ENCODE measurements at places on chromosomes 4 and X.

GRCh38 chr4:108888769-108889168 lies 125.9 kb upstream of the ETNPPL start:
- DNase-seq: no peak

- DNase-seq: no peak
Measured at GRCh38 chrX:120271218-120271617, 20.6 kb downstream of the ZBTB33 start.

DNA sequence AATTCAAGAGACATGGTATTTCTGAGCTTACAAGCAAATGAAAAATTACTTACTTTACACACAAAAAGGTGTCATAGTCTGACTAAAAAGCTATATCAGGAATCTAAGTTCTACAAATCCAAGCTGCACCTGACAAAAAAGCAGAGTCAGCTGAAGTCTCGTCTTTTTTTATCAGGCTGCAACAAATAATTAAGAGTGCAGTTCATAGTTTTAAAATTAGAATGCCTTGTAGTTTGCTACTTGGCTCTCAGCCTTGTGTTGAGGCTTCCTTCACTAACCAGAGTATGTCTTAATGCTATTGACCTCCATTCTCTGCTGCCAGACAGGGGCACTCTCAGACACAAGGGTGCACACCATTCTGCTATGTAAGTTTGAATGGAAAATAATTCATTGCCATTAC lies 940.7 kb downstream of the PCDH7 start:
- DNase-seq: no peak

GRCh38 chr4:61427099-61427817 lies 227.1 kb downstream of the ADGRL3 start:
- DNase-seq: no peak

DNA sequence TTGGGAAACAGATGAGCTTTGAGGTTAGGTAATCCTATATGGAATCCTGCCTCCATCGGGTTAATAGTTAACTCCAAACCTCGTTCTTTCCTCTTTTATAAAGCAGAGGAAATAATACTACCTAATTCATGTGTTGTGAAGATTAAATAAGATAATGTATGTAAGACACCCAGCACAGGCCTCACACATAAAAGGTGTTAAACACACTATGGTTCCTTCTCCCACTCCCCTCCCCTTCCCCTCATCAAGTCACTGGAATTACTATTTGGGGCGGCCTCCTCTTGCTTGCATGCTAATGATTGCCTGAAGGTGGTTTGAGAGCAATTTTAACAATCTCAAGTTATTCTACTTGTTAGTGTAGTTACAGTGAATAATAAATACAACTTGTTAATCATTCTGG lies 404.4 kb upstream of the RASGEF1B start:
- no peak for DNase-seq

DNA sequence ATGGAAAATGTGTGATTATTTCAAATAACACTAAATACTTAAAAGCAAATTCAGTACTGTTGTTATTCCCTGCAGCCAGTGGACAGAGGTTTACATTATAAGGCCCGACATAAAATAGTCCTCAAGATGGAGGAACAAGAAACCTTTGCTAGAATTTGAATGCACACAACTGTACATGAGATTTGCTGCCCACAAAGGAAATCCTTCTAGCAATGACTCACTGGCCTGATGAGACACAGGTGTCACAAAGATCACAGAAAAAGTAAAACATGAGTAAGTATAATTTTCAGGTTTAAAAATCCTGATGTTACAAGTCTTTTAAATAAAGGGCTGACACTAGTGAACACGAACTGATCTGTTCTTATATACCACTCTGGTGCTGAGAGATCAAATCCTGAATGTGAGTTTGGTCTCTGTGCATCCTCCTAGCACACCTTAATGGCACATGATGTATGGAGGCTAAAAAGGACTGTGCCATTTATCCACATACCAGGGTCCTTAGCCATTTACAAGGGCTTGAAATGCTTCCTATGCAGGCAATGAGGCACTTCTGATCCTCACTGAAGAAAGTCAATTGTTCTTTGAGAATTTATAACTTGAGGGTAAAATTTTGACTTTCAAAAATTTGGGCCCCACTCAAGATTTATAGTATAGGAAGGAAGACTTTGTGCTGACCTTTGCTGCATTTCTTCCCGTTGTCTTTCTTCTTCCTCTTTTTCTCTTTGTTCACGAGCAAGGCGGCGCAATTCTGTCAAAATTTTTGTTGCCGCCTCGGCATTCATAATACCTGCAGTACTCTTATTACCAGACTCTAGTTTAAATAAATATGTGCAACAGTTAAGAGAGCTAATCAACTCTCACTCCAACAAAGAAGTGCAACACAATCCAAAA lies 23.0 kb downstream of the MAP7D3 start:
- DNase-seq: no peak

DNA sequence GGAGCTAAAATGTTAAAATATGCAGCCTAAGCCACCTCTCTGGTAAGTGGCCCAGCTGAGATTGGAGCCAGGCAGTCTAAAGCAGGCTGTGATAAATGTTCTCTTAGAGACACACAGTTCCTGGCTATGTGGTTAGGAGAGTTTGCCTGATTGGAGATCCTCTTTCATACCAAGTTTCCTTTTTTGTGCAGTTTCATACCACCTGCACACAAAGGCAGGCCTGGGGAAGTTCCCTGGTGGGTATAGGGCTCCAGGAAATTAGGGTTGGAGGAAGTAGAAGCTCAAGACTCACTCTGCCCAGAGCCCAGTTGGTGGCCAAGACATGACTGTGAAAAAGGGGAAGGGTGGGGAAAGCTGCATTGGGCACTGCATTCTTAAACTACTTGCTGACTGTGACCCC lies 16.9 kb downstream of the CYBB start:
- DNase-seq: no peak

DNA sequence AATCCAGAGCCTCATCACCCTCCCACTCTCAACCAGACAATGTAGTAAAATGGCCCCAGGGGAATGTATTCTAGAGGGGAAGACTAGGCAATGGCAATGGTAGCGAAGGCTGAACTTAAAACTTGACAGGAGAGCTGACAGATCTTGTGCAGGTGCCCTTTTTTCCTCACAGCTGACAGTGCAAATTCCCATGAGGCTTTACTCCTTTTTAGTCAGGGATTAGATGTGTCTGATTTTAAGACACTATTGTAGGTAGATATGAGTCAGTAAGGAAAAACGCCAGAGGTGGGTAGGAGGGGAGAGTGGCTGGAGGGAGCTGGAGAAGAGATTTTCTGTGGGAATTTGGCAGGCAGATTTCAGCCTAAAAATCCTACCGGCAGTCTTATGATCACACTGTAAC lies 10.7 kb downstream of the CAPN6 start:
- DNase-seq: no peak

GRCh38 chr4:146235654-146236177 lies 21.4 kb downstream of the REELD1 start:
- DNase-seq: no peak

DNA sequence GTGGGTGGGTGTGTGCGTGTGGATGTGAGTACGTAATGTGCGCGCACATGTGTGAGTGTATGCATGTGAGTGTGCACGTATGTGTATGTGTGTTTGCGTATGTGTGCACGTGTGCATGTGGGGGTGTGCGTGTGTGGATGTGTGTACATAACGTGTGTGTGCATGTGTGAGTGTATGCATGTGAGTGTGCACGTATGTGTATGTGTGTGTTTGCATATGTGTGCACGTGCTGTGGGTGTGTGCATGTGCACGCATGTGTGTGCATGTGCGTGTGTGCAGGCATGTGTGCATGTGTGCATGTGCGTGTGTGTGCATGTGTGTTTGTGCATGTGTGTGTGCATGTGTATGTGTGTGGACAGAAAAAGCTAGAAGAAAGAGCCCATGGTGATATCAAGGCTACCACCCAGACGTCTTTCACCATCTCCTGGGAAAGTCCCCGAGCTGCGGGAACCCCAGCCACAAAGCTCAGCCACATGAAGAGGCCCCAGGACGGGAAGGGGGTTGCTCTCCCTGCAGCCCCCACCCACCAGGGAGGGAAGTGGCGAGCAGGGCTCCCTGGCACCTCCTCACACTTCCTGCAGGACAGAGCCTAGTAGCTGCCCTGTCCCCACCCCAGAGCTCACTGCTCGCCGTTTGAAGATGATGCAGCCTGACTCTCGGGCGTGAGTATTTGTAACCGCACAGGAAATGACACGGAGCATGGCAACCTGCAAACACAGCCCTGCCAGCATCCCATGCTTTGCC lies 108.3 kb downstream of the DCTD start:
- no peak for DNase-seq

GRCh38 chr4:73620115-73620792 lies at the start of gene RASSF6:
RASSF6 (minus strand) TSS chr4:73620436; CDS start chr4:73611795, 8,641 bp downstream.
- no peak for DNase-seq

GRCh38 chr4:64882311-64883086 lies 473.2 kb upstream of the TECRL start:
- DNase-seq: no peak

DNA sequence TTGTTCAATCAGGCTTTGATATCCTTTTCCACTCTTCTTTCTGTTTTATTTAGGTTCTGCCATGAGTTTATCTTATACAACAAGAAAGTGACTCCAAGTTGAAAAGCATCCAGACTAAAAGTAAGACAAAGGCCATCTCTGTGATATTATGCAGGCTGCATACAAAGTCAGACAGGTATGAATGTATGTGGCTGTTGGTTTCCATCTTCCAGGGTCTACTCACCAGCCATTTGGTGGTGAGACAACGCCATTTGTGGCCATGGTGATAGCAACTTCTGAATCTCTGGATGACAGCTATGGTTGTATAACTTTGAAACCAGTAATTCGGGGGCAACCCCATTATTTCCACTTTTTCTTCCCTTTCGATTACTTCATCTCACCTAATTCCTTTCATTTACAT lies 17.2 kb upstream of the MSL3 start:
- DNase-seq: no peak

DNA sequence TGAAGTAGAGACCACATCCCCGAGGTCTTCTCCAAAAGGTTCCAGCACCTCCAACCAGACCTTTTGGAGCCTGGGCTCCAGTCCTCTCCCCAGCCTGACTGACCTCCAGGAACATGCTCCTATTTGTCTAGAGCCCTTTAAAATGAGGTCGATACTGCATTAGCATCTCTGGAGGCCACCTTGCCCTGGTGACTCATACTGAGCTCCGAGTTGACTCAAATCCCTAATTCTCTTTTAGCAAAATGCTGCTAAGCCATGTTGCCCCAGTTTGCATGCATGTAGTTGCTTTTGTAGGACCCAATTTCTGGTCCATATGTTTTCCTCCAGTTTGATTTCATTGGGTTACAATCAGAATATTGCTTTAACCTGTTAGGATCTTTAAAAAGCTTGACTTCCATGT lies 43.5 kb upstream of the CITED1 start:
- no peak for DNase-seq

DNA sequence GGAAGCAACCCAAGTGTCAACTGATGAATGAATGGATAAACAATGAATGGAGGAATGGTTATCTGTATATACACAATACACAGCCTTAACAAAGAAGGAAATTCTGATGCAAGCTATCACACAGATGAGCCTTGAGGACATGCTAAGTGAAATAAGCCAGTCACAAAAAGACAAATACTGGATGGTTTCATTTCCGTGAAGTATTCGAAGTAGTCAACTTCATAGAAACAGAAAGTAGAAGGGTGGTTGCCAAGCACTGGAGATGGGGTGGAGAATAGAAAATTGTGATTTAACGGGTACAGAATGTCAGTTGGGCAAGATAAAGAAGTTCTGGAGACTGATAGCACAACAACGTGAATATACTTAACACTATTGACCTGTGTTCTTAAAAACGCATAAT lies 28.2 kb downstream of the CENPU start:
- DNase-seq: no peak

- no peak for DNase-seq
Measured at GRCh38 chr4:180437601-180438000, 1805.6 kb upstream of the TENM3 start.

DNA sequence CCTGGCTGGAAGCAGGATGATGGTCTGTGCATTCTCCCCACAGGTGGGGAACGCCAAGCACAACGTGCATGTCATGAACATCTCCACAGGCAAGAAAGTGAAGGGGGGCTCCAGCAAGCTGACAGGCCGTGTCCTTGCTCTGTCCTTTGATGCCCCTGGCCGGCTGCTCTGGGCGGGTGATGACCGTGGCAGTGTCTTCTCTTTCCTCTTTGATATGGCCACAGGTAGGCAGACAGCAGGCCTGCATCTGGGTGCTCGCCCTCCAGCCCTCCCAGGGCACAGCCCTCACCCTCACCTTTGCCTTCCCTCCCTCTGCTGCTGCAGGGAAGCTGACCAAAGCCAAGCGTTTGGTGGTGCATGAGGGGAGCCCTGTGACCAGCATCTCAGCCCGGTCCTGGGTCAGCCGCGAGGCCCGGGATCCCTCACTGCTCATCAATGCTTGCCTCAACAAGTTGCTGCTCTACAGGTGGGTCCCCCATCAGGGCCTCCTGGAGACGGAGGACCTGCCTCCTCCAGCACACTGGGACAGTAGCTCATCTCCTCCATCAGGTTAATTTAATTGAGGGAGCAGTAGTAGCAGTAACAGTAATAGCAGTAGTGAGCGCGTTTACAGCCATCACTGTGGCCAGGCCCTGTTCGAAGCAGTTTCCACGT lies 4.6 kb downstream of the WDR13 start:
- DNase-seq: no peak

DNA sequence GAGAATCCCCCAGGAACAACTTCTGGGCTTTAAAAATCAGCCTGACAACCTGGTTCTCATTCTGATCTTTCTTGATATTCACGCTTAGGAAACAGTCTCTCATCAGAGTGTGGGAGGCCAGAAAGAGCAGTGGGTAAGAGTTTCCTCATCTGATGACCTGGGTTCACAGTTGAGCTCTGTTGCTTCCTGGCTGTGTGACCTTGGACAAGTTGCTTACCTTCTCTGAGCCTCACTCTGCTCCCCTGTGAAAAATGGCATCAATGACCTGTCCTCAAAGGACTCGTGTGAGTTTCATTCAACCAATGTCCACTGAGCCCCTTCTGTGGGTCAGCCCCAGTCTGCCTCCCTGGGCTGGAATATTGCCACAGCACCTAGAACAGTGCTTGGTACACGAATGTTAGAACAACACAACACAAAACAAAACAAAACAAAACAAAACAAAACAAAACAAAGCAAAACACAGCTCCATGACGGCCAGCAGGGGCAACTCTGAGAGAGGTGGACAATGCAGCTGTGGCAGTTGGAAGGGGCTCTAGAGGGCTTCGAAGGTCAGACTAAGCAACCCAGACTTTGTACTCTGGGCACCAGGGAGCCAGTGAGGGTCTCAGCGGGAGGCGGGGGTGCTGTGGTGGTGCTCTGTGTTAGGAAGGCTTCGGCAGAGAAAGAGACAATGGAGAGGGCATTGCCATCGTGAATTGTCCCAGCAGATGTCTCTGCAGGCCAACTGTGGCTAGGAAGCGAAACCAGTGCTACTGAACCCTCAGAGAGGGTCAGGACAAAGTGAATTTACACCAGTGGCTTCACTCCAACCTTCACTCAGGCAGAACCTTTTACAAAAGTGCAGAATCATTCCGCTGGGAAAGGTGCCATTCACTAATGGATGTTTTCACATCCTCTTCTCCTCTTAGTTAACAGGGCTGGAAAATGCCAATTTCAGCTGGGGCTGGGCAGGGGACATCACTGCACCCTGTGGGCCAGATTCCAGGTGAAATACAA lies 14.3 kb upstream of the C4orf50 start:
- DNase-seq: no peak

DNA sequence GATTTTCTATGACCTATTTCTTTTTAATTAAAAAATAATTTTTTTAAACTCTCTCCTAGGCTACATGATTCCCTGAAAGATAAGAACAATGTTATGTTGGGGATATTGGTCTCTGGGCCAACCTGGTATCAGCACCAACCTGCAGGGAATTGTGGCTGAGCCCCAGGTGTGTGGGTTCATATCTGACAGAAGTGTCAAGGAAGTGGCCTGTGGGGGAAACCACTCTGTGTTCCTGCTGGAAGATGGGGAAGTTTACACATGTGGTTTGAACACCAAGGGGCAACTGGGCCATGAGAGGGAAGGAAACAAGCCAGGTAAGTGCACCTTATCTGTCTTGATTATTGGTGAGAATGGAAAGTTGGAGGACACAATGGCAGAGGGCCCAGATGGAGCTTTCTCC lies 13.5 kb downstream of the HERC3 start:
- no peak for DNase-seq

Measured in skeletal muscle cell (primary cell).